Activated T-helper 1 cell treated with anti-CD3 and anti-CD28 coated beads, Interleukin-12 subunit alpha, Interleukin-12 subunit beta, Interleukin-2, Interleukin-4 antibody, amounts not matched to agents 30 ng/mL and 10 ng/mL and 1 ng/mL, durations not matched to agents 14 hours and 24 hours and 36 hours (primary cell): ENCODE measurements at places on chromosomes 7 and 10.

DNA sequence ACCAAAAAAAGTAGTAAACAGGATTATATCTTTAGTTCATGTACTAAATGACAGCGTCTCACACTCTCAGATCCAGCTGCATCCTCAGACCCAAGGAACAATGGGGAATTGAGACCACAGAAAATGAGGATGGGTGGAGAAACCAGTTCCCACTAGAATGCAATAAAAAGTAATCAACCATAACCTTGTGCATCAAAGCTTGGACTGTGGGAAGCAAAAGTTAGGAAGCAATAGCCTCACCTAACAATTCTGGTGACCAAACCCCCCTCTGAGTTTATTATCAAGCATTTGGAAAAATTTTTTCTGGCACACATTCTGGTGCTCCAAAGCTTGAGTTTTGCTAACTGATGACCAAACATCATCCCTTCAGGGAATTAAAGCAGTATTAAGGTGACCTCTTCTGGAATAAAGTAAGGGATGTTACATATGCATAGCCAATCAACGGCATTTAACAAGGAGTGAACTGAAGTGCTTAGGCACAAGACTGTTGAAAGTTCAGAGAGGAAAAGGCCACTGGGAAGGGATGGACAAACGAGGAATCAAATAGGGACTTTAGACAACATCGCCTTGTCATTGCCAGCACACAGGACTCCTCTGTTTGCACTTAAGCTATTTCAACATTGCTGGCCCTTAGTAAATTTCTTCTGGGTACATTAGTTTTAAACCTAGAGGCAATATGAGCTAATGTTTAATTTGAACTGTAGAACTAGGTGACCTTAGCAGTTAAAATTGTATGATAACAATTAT, 1.2 kb upstream of the MAT1A start:
- DNase-seq: no peak
- no peak overlapping the region for H3K4me3 ChIP-seq
- H3K27ac ChIP-seq: no peak overlapping the region
- no peaks in the 10 kb centered on the region for H3K36me3 ChIP-seq
- H3K27me3 ChIP-seq: peaks cover 17% of the 10 kb centered on the region
- H3K4me1 ChIP-seq: no peaks in the 10 kb centered on the region

- H3K36me3 ChIP-seq: no peaks in the 10 kb centered on the region
- no peak overlapping the region for H3K4me3 ChIP-seq
- no peak overlapping the region for H3K27ac ChIP-seq
- H3K27me3 ChIP-seq: no peaks in the 10 kb centered on the region
Measured at GRCh38 chr10:115706488-115707076, 566.4 kb downstream of the GFRA1 start.

GRCh38 chr7:98317366-98318040, 36.0 kb downstream of the BRI3 start:
- H3K27ac ChIP-seq: no peak overlapping the region
- peaks cover 1% of the 10 kb centered on the region for H3K27me3 ChIP-seq
- no peak for DNase-seq
- H3K4me1 ChIP-seq: no peaks in the 10 kb centered on the region
- no peak overlapping the region for H3K4me3 ChIP-seq

- peak overlapping the region; percentile 96 for H3K27ac ChIP-seq
- DNase-seq: no peak
- H3K27me3 ChIP-seq: peaks cover 2% of the 10 kb centered on the region
- peaks cover 23% of the 10 kb centered on the region for H3K36me3 ChIP-seq
- H3K4me1 ChIP-seq: peaks cover 52% of the 10 kb centered on the region
Measured at GRCh38 chr7:24980534-24981170, 674 bp upstream of the OSBPL3 start.

- H3K27me3 ChIP-seq: no peaks in the 10 kb centered on the region
- H3K27ac ChIP-seq: peak overlapping the region; percentile 87
- DNase-seq: no peak
- no peaks in the 10 kb centered on the region for H3K36me3 ChIP-seq
- no peak overlapping the region for H3K4me3 ChIP-seq
Measured at GRCh38 chr7:41134300-41135255, 568.3 kb downstream of the INHBA start.

GRCh38 chr7:157715938-157716280, 379.1 kb downstream of the DNAJB6 start:
- no peaks in the 10 kb centered on the region for H3K36me3 ChIP-seq
- DNase-seq: no peak
- no peaks in the 10 kb centered on the region for H3K4me1 ChIP-seq
- H3K27me3 ChIP-seq: no peaks in the 10 kb centered on the region
- no peak overlapping the region for H3K4me3 ChIP-seq

GRCh38 chr7:31940167-31940566, 130.0 kb downstream of the PDE1C start:
- no peak overlapping the region for H3K4me3 ChIP-seq
- H3K4me1 ChIP-seq: no peaks in the 10 kb centered on the region
- no peaks in the 10 kb centered on the region for H3K36me3 ChIP-seq

- H3K4me3 ChIP-seq: no peak overlapping the region
- H3K4me1 ChIP-seq: no peaks in the 10 kb centered on the region
- no peaks in the 10 kb centered on the region for H3K36me3 ChIP-seq
- no peak overlapping the region for H3K27ac ChIP-seq
- DNase-seq: no peak
Measured at GRCh38 chr7:103771294-103771693, 218.2 kb downstream of the RELN start.

- no peaks in the 10 kb centered on the region for H3K36me3 ChIP-seq
- no peaks in the 10 kb centered on the region for H3K27me3 ChIP-seq
- DNase-seq: no peak
- H3K4me3 ChIP-seq: no peak overlapping the region
- no peak overlapping the region for H3K27ac ChIP-seq
- H3K4me1 ChIP-seq: no peaks in the 10 kb centered on the region
Measured at GRCh38 chr7:83468251-83468739, 180.6 kb downstream of the SEMA3E start.

DNA sequence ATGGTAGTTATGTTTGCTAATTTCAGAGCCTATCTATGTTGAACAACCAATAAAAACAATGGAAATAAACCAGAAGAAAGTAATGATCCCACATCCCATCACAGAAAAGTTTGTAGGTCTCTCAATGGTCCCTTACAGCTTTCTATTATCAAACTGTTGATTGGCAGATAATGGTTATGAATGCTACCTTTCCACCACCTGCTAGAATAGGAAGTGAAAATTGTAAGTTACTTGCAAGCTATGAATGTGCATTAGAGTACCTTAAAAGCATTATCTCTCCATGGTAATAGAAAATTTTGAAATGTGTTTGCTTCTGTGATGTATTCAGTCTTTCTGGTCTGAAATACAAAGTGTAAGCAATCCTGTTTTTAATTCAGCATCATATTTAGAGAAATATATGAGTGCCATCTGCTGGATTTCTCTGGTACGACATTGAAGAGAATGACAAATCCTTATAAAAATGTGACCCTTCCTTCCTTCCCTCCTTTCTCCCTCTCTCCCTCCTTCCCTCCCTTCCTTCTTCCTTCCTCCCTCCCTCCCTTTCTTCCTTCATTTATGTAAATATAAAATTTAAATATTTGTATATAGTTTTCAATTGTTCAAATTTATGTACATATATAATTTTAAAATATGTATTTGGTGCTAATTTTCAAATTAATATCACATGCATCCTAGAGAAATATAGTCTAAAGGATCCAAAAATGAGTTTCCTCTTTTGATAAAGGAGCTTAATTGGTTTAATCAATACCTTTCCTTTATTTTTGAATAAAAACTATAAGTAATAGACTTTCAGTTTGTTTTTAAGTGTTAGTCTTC, 41.4 kb upstream of the PNLIPRP3 start:
- no peaks in the 10 kb centered on the region for H3K36me3 ChIP-seq
- DNase-seq: no peak
- H3K27me3 ChIP-seq: no peaks in the 10 kb centered on the region

DNA sequence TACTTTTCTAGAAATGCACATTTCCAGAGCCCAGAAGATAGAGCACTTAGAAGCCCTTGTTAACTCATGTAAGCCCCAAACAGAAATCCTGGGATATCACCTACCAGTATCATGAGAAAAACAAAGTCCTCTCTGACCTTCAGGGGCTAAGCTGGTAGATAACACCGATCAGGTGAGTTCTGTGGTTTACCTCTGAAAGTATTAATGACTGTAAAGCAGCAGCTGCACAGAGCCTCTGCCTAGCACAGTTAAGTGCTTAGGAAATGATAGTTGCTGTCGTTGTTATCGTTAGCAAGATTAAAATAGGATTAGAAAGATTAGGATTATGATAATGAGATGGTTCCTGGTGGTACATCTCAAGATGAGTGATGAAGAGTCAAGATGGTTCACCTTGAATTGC, 64.9 kb downstream of the PLXNA4 start:
- H3K4me3 ChIP-seq: no peak overlapping the region
- H3K4me1 ChIP-seq: peaks cover 15% of the 10 kb centered on the region
- peaks cover 18% of the 10 kb centered on the region for H3K27me3 ChIP-seq
- no peaks in the 10 kb centered on the region for H3K36me3 ChIP-seq
- H3K27ac ChIP-seq: no peak overlapping the region
- DNase-seq: no peak

GRCh38 chr7:107622429-107622828, 38.2 kb upstream of the SLC26A4 start:
- no peaks in the 10 kb centered on the region for H3K4me1 ChIP-seq
- peaks cover 7% of the 10 kb centered on the region for H3K36me3 ChIP-seq
- H3K27ac ChIP-seq: no peak overlapping the region
- no peak for DNase-seq

DNA sequence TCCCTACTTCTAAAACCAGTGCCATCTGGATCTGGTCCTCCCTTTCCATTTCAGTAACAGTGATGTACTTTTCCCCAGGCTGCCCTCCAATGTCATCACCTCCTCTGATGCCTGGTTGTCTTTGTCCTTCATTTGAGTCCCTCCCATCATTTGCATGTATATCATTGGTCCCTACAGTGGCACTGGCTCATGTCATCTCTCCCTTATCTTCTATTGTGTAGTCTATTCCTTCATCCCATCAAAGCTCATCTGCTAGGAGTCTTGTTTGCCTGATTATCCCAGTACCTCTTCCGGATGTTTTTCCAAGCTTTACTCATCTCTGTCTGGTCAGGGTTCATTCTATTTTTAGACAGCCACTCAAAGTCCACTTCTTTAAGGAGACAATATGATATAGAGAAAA, 292.9 kb upstream of the BMPER start:
- no peaks in the 10 kb centered on the region for H3K27me3 ChIP-seq
- DNase-seq: no peak
- H3K4me3 ChIP-seq: no peak overlapping the region
- no peaks in the 10 kb centered on the region for H3K4me1 ChIP-seq

- no peak for DNase-seq
- H3K4me3 ChIP-seq: no peak overlapping the region
- no peaks in the 10 kb centered on the region for H3K4me1 ChIP-seq
- H3K36me3 ChIP-seq: no peaks in the 10 kb centered on the region
Measured at GRCh38 chr10:642186-642890, 47.1 kb downstream of the DIP2C start.

GRCh38 chr7:93036807-93037206, 81.0 kb downstream of the SAMD9 start:
- DNase-seq: peak; percentile 53
- peaks cover 1% of the 10 kb centered on the region for H3K36me3 ChIP-seq
- H3K27ac ChIP-seq: peak overlapping the region; percentile 85
- no peaks in the 10 kb centered on the region for H3K27me3 ChIP-seq
- no peak overlapping the region for H3K4me3 ChIP-seq

- H3K36me3 ChIP-seq: no peaks in the 10 kb centered on the region
- peaks cover 12% of the 10 kb centered on the region for H3K27me3 ChIP-seq
- no peak overlapping the region for H3K4me3 ChIP-seq
- no peak for DNase-seq
Measured at GRCh38 chr7:116165717-116166116, 44.6 kb upstream of the TES start.
